ENCODE measurements at places on chromosomes 16 and 17. TPM values are rescaled to one million over a fixed set of nuclear protein-coding genes. Genes with fewer than 3 reads are reported as not detected.

Gene SERPINF2
- total RNA-seq: 0.19 TPM

Gene CDH5
- not detected for total RNA-seq

Gene FLYWCH2
- total RNA-seq: 19.7 TPM

GRCh38 chr17:9868552-9868951, 36.5 kb downstream of the RCVRN start:
- H3K4me1 ChIP-seq: no peaks in the 10 kb centered on the region
- no peaks in the 10 kb centered on the region for H3K36me3 ChIP-seq
- no peaks in the 10 kb centered on the region for H3K27me3 ChIP-seq
- no peak overlapping the region for H3K4me3 ChIP-seq
- no peak overlapping the region for H3K27ac ChIP-seq

- no peak overlapping the region for H3K27ac ChIP-seq
- DNase-seq: no peak
- H3K4me1 ChIP-seq: peaks cover 9% of the 10 kb centered on the region
- no peak overlapping the region for H3K4me3 ChIP-seq
- H3K36me3 ChIP-seq: no peaks in the 10 kb centered on the region
Measured at GRCh38 chr16:79517156-79517555, 83.4 kb downstream of the MAF start.

- H3K27ac ChIP-seq: no peak overlapping the region
- H3K4me3 ChIP-seq: no peak overlapping the region
- no peaks in the 10 kb centered on the region for H3K4me1 ChIP-seq
- no peaks in the 10 kb centered on the region for H3K36me3 ChIP-seq
- DNase-seq: no peak
Measured at GRCh38 chr16:9521749-9522370, 430.4 kb downstream of the HAPSTR1 start.

DNA sequence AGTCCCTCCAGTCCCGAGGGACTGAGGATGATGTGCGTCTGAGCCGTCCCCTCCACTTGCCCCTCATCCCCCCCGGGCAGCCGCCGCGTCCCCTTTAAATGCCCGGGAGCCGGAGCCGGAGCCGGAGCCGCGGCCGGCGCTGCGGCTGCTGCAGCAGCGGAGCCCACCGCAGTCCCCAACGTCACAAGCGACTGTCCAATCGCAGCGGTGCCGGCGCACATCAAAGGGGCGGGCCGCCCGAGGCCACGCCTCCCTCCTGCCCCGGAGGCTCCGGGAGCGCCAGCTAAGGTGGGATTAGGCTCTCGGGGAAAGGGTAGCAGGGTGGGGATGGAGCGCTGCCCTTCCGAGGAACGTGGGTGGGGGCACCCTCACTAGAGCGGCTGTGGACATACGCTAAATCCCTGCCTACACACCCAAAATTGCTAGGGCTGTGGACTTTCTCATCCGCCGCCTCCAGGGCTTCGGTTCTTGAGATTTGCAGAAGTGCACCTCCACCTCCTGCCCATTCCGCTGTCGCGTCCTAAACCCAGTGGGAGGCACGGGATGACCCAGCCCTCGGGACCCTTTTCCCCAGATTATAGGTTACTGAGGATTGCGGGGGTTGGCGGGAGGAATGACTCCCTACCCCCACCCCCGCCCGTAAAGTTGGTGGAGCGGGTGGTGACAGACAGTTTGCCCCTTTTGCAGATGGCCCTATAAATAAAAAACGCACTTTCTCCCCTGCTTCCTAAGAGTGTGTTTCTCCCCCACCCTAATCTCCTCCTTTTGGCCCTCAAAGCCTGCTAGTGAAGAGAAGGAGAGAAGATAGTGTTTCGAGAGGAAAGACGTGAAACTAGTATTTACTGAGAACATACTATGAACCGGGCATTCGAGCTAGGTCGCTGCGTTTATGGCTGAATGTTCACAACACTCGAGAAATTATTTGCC, at the start of gene PHOSPHO1:
Gene PHOSPHO1 (minus strand): TSS at position 152 of the 927 bp plus-strand sequence. CDS start 4,096 bp downstream, outside the sequence.
- H3K4me3 ChIP-seq: peak within 1 kb of the TSS; percentile 62
- H3K4me1 ChIP-seq: peaks cover 34% of the 10 kb centered on the region
- H3K36me3 ChIP-seq: no peaks in the 10 kb centered on the region
- peaks cover 30% of the 10 kb centered on the region for H3K27me3 ChIP-seq

DNA sequence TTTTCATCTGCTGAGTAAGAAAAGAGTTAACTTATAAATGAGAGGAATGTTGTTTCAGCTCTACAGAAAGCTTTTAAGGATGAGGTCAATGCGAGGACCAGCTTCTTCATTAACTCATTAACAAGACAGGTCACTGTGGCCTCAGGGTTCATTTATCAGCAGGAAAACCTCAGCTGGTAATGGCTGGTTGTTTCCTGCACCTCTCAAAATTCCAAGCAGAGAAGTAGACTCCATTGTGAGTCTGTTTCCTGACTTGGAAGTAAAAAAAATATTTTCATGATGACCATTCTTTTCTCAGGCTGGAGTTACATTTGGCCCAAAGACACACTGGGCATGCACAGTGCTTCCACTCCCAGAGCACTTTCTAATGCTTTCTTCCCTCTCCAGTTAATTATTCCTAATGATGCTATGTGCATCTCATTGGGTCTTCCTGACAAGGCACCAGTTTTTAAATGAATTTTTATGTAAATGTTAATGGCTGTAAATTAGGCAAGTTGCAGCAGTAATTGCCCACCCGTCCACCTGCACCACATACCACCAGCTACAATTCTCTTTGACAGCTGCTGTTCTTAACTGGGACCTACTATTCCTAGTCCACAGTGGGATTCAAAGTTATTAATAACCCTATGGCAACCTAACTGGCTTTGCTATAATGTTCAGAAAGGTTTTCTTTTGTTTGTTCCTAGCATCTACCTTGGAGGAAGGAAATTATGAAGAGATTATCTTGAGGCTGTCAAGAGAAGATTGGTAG, 89.5 kb upstream of the BCAR1 start:
- no peak overlapping the region for H3K4me3 ChIP-seq
- no peak overlapping the region for H3K27ac ChIP-seq
- no peak for DNase-seq
- peaks cover 6% of the 10 kb centered on the region for H3K36me3 ChIP-seq
- no peaks in the 10 kb centered on the region for H3K4me1 ChIP-seq

GRCh38 chr16:81567987-81568748, 123.6 kb downstream of the CMIP start:
- no peaks in the 10 kb centered on the region for H3K36me3 ChIP-seq
- DNase-seq: no peak
- H3K4me3 ChIP-seq: no peak overlapping the region
- H3K27me3 ChIP-seq: no peaks in the 10 kb centered on the region
- no peak overlapping the region for H3K27ac ChIP-seq

- H3K4me3 ChIP-seq: peak within 1 kb of the TSS; percentile 87
- H3K36me3 ChIP-seq: no peaks in the 10 kb centered on the region
- peak; percentile 87 for DNase-seq
- peak within 1 kb of the TSS; percentile 88 for H3K27ac ChIP-seq
- H3K27me3 ChIP-seq: no peaks in the 10 kb centered on the region
- peaks cover 75% of the 10 kb centered on the region for H3K4me1 ChIP-seq
Measured at GRCh38 chr17:29589524-29590410, at the start of gene GIT1. GIT1 (minus strand) TSS chr17:29589648; CDS start chr17:29589378, 270 bp downstream.

- DNase-seq: no peak
- H3K27ac ChIP-seq: no peak overlapping the region
- no peaks in the 10 kb centered on the region for H3K36me3 ChIP-seq
- no peak overlapping the region for H3K4me3 ChIP-seq
- no peaks in the 10 kb centered on the region for H3K4me1 ChIP-seq
Measured at GRCh38 chr17:55722016-55722736, 488 bp downstream of the TMEM100 start.
